ENCODE measurements at places on chromosomes 2 and 18. TPM values are rescaled to one million over a fixed set of nuclear protein-coding genes. Genes with fewer than 3 reads are reported as not detected.

FBXO41 gene
- total RNA-seq: 6.1 TPM

CABYR gene
- 6.1 TPM for total RNA-seq

CRYGD gene
- not detected for total RNA-seq

GRCh38 chr18:58978916-58979315 lies 114.2 kb downstream of the ZNF532 start:
- no peak for DNase-seq
